RKO (cell line): ENCODE measurements at places on chromosomes 2 and 18.

DNA sequence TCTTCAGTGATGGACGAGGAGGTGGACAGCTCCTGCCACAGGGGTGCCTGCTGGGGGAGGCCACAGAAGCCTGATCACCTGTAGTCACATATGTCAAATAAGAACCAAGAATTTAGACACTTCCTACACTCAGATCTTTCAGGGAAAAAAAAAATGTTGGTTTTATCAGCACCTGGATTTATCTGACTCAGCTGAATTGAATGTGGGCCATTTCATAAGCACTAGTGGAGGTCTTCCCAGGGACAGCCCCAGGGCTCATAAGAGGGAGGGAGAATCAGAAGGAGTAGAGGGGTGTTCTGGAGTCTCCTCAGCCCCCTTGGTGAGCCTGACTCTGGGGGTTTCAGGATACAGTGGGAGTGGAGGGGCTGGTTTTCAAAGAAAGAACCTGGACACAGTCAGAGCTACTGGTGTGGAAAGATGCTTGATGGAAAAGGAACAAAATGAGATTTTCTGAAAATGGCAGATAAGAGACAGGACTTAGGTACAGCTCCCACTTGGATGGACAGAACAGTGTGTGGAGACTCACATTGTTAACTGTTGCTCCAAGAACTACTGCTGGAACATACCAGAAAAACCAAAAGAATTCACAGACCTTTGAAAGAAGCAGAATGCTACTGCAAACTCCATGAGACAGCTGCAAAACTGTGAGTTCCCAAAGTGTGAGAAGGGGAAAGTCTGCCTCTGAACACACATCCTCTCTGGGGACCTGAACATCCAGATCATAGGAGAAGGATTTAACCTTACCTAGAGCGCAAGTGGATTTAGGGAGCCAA is 45.4 kb downstream of the LCT start:
- DNase-seq = no peak

GRCh38 chr18:23682045-23682444 is 7.2 kb upstream of the LAMA3 start:
- DNase-seq = no peak

DNA sequence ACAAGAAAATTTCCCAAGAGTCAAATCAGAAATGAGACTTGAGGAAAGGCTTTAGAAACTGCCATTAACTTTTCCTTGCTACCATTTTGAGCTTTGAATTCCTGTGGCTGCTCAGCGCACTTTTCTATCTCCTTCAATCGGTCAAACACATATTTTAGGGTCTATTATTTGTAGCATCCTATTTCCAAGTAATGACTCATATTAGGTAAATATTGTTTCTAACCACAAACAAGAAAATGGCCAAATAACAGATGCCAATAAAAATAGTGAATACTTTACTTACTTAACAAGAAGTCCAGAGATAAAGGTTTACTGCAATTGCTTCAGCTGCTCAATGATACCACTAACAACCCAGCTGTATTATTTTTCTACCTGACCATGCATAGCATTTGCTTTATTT is 29.7 kb upstream of the CCDC178 start:
- DNase-seq = no peak

- DNase-seq = no peak
Observed at GRCh38 chr2:103008586-103008985, 246.8 kb downstream of the TMEM182 start.

DNA sequence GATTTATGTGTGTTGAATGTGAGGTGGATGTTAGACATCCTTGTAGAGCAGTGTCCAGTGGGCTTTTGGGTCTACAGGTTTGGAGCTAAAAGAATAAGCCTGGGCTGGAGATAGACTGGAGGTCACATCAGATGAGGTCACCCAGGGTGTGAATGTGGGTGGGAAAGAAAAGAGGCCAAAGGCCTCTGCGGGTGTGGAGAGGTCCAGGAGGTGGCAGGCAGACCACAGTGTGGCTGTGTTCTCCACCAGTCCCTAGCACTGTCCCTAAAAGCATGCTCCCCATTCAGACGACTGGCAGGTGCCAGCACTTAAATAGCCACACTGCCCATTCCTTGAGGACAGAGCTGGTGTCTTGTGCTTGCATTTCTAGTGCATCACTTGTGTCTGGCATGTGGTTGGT is 4.1 kb downstream of the ATG4B start:
- no peak for DNase-seq

DNA sequence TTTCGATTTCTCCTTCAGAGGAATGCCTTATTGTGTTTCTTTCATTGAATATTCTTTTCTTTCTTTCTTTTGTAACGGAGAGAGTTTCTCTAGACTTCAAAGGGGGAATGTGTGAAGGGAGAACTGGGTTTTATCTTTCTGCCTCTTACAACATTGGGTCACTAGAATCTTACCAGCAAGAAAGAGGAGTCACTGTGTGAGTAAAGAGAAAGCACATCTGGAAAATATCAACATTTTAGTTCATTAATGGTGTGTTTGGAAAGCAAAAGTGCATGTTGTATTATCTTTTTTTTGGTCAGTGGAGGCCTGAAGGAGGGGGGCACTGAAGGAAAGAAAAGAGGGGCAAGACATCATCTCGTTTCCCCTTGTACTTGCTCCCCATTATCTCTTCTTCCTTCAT is 86.6 kb upstream of the THOC1 start:
- DNase-seq = no peak

DNA sequence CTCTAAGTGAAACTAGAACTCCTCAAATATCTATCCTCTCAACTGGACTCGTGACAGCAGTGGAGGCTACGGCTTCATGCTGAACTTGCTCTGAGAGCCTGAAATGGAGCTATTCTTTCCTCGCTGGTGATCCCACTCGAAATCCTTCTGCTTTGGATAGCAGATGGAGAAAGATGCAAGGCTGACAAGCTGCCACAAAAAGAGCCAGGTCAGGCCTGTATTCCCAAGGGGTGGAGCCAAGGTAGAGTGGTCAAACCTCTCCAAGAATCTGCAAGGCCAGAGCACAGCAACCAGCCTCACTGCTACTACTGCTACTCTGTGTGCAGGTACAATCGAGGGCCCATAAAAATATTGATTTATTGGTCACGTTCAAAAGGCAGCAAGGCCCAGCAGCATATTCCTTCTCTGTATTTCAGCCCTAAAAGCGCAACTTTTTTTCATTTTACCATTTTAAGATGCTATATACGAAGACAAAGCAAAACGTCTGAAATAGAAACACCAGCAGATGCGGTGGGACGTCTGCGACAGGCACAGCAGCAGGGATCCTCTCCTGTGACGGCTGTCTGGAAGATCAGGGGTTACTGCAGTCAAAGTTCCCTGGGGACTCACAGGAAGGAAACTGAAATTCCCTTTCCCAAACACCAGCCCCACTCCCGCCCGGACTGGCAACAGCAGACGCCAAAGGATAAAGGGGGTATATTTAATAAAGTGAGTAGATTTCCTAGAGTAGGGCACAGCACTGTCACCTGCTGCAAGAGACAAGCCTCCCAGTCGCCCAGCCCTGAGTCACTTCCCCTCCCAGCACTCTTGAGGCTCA is 2.4 kb downstream of the SPRED2 start:
- peak; percentile 79 for DNase-seq

DNA sequence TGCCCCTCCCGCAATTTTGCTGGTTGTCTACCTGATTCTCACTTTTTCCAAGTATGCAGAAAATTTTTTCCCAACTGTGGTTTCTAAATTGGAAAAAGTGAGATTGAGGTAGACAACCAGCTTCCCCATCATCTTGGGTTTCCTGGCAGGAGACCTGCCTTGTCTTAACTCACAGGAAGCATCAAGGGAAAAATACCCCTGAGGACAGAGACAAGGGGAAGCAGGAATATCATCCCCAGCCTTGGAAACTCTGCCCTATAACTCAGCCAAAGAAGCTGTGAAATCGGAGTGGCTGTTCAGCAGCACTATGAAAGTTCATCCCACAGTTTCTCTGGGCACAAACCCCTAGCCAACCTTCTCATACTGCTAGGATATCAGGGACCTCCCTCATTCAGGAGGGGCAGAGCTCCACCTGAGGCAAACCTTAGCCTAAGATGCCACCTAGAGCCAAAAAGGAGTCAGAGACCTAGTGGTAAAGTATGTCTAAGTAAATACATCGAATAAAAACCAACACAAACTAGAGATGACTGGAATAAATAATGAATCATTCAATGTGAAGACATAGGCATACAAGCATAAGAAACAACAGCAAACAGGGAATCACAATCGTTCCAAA is 68.2 kb downstream of the ZSWIM2 start:
- no peak for DNase-seq

- no peak for DNase-seq
Observed at GRCh38 chr18:56884511-56884910, 233.4 kb downstream of the WDR7 start.

DNA sequence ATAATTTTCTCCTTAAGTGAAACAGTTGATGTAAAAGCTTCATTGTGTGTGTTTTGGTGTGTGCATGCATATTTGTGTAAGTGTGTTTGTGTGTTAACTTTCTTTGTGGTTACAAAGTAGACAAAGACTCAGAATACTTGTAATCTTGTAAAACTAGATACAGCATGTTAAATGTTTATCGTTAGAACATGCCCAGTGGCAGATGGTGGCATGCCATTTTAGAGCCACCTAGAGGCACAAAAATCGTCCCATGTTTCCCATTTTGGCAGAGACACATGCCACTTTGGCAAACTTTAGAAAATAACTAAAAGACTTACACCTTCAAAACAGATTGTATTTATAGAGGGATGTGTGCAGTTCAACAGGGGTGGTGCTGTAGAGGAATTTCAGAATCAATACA is 224.1 kb downstream of the LRP1B start:
- no peak for DNase-seq

DNA sequence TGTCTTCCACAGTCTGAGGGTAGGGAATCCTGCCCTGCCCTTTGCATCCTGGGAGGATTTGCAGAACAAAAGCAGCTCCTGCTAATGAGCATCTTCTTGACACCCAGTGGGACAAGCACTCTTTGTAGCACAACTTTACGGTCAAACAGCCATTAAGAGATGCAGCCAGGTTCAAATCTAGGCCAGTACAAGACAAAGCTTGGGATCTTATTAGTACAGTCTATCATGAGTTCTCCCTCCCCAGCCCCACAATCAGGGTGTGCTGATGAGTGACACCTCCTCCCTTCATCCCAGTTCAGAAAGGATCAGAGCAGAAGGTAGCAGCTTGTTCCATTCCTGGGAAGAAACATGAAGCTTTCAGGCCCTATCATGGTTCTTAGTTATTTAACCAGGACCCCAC is 41.9 kb downstream of the MARCO start:
- DNase-seq = no peak

- no peak for DNase-seq
Observed at GRCh38 chr18:46506974-46507586, 149.9 kb downstream of the LOXHD1 start.

DNA sequence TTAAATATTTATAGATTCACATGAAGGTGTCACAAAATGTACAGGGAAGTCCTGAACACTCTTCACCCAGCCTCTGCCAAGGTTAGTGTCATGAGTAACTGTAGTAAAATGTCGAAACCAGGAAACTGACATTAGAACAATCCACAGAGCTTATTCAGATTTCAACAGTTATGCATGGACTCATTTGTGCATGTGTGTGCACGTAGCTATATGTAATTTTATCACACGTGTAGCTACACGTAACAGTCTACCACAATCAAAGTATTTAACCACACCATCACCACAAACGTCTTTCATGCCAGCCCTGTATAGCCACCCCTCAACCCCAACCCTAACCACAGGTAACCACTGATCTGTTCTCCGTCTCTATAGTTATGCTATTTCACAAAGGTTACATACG is 211.7 kb upstream of the REV1 start:
- no peak for DNase-seq

DNA sequence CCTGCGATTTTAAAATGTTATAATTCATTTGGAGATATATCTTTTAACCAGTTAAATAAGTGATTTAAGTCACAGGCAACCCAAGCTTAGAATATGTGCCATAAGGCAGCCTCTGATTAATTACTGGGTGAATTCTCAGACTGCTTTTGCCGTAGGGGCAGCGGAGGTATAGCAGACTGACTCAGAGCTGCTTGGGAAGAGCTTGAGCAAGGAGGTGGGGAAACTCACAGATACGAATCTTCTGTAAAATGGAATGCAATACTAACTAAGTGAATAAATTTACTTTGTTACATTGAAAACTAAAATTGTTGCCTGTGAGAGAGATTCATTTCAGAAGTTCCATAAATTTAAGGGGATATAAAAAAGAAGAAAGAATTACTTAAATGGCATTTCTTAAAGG is 115.4 kb downstream of the KYNU start:
- DNase-seq = no peak

DNA sequence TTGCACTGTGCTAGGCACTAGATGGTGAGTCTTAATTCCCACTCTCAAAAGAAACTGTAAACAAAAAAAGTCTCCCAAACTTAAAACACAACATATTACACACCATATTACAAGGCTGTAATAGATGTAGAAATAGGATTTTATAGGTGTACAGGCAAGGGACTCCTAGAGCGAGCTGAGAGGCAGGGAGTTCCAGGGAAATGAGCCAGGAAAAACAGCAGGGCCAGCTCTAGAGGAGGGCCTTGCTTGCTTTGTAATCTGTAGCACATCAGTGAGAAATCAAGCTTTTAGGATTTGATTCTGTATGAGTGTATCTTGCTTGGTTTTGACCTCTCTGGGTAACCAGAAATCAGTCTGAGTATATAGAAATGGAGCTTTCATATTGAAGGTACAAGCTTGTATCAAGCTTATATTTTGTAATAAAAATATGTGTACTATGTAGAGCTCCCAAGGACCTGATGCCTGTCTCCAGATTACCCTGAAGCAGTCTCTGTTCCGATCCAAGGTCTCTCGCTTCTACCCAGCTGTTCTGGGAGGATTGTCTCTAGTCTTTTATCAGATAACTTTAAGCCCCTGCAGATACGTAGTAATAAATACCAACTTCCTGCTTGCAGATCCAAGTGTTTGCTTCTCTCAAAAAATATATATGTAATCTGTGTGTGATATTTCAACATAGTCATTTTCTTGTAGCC is 73.0 kb downstream of the MYO1B start:
- DNase-seq = no peak

GRCh38 chr2:24546669-24547068 is 55.6 kb downstream of the NCOA1 start:
- no peak for DNase-seq

- no peak for DNase-seq
Observed at GRCh38 chr2:84251651-84252302, 207.3 kb downstream of the SUCLG1 start.

DNA sequence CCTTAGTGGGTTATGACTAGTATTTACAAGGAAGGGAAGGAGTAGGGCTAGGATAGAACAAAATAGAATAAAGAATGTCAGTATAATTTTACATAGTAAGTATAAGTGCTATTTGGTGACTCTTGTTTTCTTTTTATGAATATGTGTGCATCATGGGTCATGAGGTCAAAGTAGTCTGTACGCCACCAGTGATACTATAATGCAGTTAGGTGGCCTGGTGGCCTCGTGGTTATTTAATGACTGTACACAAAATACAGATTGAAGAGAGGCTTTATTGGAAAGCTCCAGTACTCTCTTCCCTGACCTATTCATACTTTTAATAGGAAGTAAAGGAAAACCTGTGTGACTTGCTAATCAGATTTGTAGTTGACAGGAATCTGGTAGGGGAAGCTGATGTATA is 27.3 kb downstream of the CAB39 start:
- DNase-seq = no peak
